ENCODE measurements at places on chromosomes 1 and 21. TPM values are rescaled to one million over a fixed set of nuclear protein-coding genes. Genes with fewer than 3 reads are reported as not detected.

SLC2A5 gene
- not detected for total RNA-seq

- no peaks in the 10 kb centered on the region for H3K36me3 ChIP-seq
- no peaks in the 10 kb centered on the region for H3K4me1 ChIP-seq
- DNase-seq = no peak
- H3K4me3 ChIP-seq = no peak overlapping the region
Observed at GRCh38 chr1:204983136-204983535, 59.9 kb upstream of the CNTN2 start.

DNA sequence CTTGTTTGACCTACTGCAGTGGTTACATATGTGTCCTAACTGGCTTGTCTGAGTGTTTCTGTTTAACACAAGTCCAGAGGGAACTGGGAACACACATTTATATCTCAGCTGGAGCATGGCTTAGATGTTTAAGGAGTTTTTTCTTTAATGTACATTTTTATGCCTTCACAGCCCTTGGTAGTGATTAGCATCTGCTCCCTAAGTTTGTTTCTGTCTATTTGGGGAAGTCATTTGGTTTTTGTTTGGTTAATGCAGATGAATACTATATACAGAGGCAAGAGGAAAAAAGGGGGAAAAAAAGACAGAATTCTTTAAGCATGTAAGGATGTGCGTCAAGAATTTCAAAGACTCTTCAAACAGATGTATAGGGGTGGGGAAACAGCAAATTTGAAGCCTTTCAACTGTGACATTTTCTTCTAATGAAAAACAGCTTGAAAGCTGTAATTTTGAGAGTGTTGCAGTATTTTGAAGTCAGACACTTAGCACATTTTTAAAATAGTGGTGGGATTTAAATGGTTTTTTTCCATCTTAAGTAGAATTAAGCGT lies 15.4 kb downstream of the MACO1 start:
- no peaks in the 10 kb centered on the region for H3K27me3 ChIP-seq
- no peaks in the 10 kb centered on the region for H3K36me3 ChIP-seq
- no peak for DNase-seq
- H3K4me3 ChIP-seq = no peak overlapping the region
- H3K4me1 ChIP-seq = peaks cover 12% of the 10 kb centered on the region

- no peaks in the 10 kb centered on the region for H3K27me3 ChIP-seq
- H3K4me1 ChIP-seq = peaks cover 41% of the 10 kb centered on the region
- H3K36me3 ChIP-seq = peaks cover 32% of the 10 kb centered on the region
Observed at GRCh38 chr1:7962014-7962335, 464 bp downstream of the PARK7 start.

- H3K36me3 ChIP-seq = no peaks in the 10 kb centered on the region
- DNase-seq = no peak
- no peaks in the 10 kb centered on the region for H3K4me1 ChIP-seq
- H3K27ac ChIP-seq = no peak overlapping the region
Observed at GRCh38 chr1:153357076-153357852, 390 bp upstream of the S100A9 start.

DNA sequence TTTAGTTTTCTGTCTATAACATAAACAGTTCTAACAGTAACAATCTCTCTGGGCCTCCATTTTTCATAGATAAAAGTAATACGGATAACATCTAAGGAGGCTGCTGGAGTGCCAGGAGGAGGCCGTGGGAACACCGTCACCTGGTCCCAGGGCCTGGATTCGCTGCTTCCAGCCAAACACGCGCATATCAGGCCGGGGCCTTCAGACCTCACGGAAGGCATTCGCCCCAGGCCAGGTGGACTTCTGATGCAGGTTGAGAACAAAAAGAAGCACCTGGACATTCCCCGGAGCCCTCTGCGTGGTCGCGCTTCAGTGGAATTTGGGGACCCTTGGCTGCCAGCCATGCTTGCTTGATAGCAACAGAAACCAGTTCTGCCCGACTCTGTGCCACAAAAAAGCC lies 113.1 kb upstream of the GUCA2B start:
- no peaks in the 10 kb centered on the region for H3K4me1 ChIP-seq
- no peak overlapping the region for H3K4me3 ChIP-seq
- no peak overlapping the region for H3K27ac ChIP-seq
- no peak for DNase-seq
- H3K27me3 ChIP-seq = no peaks in the 10 kb centered on the region

DNA sequence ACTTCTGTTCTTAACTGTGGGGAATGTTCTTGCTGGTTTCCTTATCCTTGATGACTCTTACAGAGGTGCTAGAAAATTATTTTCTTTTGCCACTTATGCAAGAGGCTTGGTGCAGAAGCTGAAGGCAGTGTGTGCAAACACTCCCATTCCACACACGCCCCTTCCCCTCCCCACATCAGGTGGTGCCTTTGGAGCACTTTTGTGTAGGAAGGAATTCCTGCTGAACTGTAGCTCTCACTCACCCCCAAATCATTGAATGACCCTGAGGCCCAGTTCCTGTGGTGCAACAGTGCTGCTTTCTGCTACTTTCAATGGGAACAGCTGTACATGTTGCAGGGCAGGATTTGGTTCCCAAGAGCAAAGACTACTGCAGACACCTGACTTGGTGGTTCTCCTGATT lies 101.8 kb downstream of the CD247 start:
- H3K4me1 ChIP-seq = peaks cover 23% of the 10 kb centered on the region
- peak overlapping the region; percentile 41 for H3K27ac ChIP-seq
- no peaks in the 10 kb centered on the region for H3K27me3 ChIP-seq
- H3K36me3 ChIP-seq = peaks cover 26% of the 10 kb centered on the region

HJV gene
- total RNA-seq = not detected

MRPL24 gene
- total RNA-seq = 52.9 TPM

DNA sequence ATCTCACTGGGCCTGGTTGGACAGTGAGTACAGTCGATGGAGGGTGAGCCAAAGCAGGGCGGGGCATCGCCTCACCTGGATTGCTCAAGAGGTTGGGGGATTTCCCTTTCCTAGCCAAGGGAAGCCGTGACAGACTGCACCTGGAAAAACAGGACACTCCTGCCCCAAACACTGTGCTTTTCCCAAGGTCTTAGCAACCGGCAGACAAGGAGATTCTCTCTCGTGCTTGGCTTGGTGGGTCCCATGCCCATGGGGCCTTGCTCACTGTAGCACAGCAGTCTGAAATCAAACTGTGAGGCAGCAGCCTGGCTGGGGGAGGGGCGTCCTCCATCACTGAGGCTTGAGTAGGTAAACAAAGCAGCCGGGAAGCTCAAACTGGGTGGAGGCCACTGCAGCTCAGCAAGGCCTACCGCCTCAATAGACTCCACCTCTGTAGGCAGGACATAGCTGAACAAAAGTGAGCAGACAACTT lies 11.3 kb downstream of the C1orf105 start:
- no peak for DNase-seq
- no peak overlapping the region for H3K27ac ChIP-seq
- H3K36me3 ChIP-seq = no peaks in the 10 kb centered on the region
- peaks cover 28% of the 10 kb centered on the region for H3K4me1 ChIP-seq
- H3K27me3 ChIP-seq = no peaks in the 10 kb centered on the region

DNA sequence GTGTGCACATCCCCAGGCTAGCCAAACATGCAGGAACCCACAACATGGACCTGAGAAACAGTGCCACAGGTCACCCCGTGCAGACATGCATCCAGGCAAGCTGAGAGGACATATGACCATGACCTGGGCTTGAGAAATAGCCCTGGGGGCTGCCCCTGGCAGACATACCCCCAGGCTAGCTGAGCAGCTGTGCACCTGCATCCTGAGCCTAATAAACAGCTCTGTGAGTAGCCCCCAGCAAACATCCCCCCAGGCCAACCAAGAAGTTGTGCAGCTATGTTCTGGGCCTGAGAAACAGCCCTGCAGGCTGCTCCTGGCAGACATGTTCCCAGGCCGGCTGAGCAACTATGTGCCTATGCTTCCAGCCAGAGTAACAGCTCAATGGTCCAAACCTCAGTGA lies 14.5 kb downstream of the OLFML3 start:
- DNase-seq = no peak
- H3K4me1 ChIP-seq = no peaks in the 10 kb centered on the region
- H3K27ac ChIP-seq = no peak overlapping the region
- H3K27me3 ChIP-seq = peaks cover 7% of the 10 kb centered on the region

GRCh38 chr1:209569455-209570207 lies 13.9 kb upstream of the CAMK1G start:
- peaks cover 41% of the 10 kb centered on the region for H3K27me3 ChIP-seq
- peaks cover 7% of the 10 kb centered on the region for H3K4me1 ChIP-seq
- no peak overlapping the region for H3K27ac ChIP-seq
- no peaks in the 10 kb centered on the region for H3K36me3 ChIP-seq
- no peak overlapping the region for H3K4me3 ChIP-seq

DNA sequence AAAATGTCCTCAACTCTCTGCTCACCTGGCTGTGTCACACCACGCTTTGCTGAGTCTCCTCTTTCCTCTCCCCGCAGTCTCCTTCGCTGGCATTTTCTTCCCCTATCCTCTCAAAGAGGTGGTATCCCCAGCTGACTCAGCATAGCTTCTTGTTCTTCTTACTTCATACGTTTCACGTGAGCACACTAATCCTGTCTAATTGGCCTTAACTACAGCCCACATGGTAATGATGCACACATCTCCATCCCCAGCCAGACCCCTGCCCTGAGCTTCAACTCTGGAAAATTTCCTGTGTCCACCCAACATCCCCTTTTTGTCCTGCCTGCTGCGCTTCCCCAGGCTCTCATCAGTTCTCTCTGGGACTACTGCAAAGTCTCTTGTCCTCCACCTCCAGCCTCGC lies 169.8 kb downstream of the TTLL7 start:
- no peak for DNase-seq
- no peaks in the 10 kb centered on the region for H3K36me3 ChIP-seq
- H3K4me1 ChIP-seq = no peaks in the 10 kb centered on the region
- H3K27me3 ChIP-seq = peaks cover 11% of the 10 kb centered on the region
- H3K27ac ChIP-seq = no peak overlapping the region
- no peak overlapping the region for H3K4me3 ChIP-seq

TTC22 gene
- 2.1 TPM for total RNA-seq

DNA sequence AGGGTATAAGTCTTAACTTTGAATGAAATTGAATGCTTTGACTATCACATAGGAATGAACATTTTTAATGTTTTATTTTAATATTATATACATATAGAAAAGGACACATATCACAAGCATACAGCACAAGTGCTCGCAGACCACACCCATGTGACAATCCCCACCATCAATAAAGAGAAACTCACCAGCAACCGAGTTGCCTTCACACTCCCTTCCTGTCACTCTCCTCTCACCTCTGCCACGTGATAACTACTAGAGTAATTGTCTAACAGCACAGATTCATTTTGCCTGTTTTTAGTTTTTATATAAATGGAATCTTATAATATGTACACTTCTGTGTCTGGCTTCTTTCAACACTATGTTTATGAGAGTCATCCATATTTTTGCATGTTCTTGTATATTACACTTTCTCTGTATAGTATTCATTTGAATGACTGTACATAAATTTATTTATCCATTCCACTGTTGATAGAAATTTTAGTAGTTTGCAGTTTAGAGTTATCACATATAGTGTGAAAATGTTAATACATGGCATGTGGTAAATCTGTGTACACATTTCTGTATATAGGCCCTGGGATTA lies 304.9 kb upstream of the DUSP10 start:
- peaks cover 34% of the 10 kb centered on the region for H3K4me1 ChIP-seq
- DNase-seq = no peak
- H3K4me3 ChIP-seq = no peak overlapping the region
- H3K27me3 ChIP-seq = no peaks in the 10 kb centered on the region
- H3K36me3 ChIP-seq = no peaks in the 10 kb centered on the region

PTPN7 gene
- 312 TPM for total RNA-seq

CD244 gene
- 36.6 TPM for total RNA-seq

- H3K4me1 ChIP-seq = peaks cover 9% of the 10 kb centered on the region
- peaks cover 8% of the 10 kb centered on the region for H3K27me3 ChIP-seq
- DNase-seq = no peak
Observed at GRCh38 chr21:41706678-41707077, 60.2 kb downstream of the RIPK4 start.

GRCh38 chr1:20311289-20311688 lies 20.6 kb downstream of the VWA5B1 start:
- H3K27ac ChIP-seq = no peak overlapping the region
- no peaks in the 10 kb centered on the region for H3K4me1 ChIP-seq
- peaks cover 21% of the 10 kb centered on the region for H3K27me3 ChIP-seq
- no peak overlapping the region for H3K4me3 ChIP-seq
- no peaks in the 10 kb centered on the region for H3K36me3 ChIP-seq

EPHA8 gene
- not detected for total RNA-seq

- peak; percentile 62 for DNase-seq
- peaks cover 21% of the 10 kb centered on the region for H3K27me3 ChIP-seq
- no peaks in the 10 kb centered on the region for H3K4me1 ChIP-seq
- H3K27ac ChIP-seq = no peak overlapping the region
Observed at GRCh38 chr21:45309069-45309986, 21.6 kb upstream of the POFUT2 start.

DNA sequence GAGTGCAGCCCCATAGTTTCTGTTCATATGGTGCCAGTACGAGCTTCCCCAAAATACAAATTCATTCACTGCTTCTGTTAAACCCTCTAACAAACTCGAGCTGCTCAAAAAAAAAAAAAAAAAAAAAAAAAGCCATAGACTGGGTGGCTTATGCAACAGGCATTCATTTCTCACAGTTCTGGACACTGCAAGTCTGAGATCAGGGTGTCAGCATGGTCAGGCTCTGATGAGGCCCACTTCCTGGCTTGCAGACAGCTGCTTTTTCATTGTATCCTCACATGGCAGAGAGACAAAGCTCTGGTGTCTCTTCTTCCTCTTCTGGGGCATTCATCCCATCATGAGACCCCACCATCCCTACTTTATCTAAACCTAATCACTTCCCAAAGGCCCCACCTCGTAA lies 121.6 kb downstream of the PTBP2 start:
- H3K4me1 ChIP-seq = no peaks in the 10 kb centered on the region
- no peaks in the 10 kb centered on the region for H3K36me3 ChIP-seq
- H3K27me3 ChIP-seq = no peaks in the 10 kb centered on the region
- no peak overlapping the region for H3K27ac ChIP-seq
- DNase-seq = no peak

DNA sequence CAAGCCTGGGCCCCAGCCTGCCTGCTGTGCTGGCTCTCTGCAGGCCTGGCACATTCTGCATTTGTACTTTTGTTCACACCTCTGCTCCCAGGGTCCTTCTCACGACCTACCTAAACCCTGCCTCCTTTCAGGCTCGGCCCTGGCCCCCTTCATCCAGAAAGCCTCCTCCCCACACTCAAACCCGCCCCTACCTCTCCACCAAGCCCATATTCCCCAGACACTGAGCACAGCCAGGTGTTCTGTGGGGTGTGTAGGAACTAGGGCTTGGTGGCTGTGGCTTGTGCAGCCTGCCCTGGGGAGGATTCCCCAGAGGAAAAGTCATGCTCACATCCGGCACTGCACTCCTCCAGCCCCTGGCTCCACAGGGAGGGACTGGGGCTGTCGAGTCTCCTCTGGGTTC lies 8.2 kb upstream of the MIXL1 start:
- H3K27ac ChIP-seq = no peak overlapping the region
- peaks cover 5% of the 10 kb centered on the region for H3K27me3 ChIP-seq
- H3K36me3 ChIP-seq = no peaks in the 10 kb centered on the region
- H3K4me1 ChIP-seq = no peaks in the 10 kb centered on the region

All from natural killer cell treated with Interleukin-12 subunit alpha and Interleukin-12 subunit beta and Interleukin-15 and Interleukin-18, amount 100 ng/mL, for 72 hours (primary cell).